H4 (cell line): ENCODE measurements at places on chromosomes 1 and 21. TPM values are rescaled to one million over a fixed set of nuclear protein-coding genes. Genes with fewer than 3 reads are reported as not detected.
A peak's percentile ranks its signal among the peaks of the same experiment; 100 is the strongest.

GRCh38 chr1:211603191-211603701, 24.3 kb upstream of the SLC30A1 start:
- peak; percentile 67 for DNase-seq

- no peak for DNase-seq
Measured at GRCh38 chr1:59107916-59108315, 189.0 kb upstream of the FGGY start.

GABRD gene
- total RNA-seq, result 2.1 TPM in 2 replicates

GRCh38 chr1:2137257-2138121, 57.1 kb downstream of the FAAP20 start:
- no peak for DNase-seq

C2CD4D gene
- total RNA-seq, result not detected in 2 replicates

DNA sequence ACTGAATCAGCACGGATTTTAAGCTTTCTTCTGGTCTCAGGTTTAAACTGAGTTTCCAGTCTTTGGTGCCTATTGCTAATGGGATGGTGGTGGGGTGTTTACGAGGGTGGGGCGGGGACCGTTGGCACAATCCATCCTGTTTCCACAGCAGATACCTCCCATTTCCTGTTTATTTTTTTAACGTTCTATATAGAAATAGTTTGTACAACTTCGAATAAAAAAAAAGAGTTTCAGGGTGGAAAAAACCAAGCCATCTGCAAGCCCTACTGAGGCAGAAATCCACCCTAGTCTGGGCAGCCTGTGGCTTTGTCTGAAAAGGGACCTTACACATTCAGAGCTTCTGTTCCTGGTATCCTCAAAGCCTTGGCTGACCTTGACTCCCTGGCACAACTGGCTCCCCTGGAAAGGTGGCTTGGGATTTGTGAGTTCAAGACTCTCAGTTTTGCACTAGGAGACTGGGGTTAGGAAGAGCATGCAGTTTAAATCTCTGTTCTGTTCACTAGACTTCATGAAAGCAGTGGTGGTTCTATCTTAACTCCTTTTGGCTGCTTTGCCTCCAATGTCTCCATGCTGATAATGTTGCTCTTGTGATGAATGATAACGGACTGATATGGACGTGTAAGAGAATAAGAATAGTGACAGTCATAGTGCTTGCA, 46.7 kb downstream of the VANGL2 start:
- no peak for DNase-seq

ENTREP3 gene
- 5.7 and 11.0 TPM in 2 replicates for total RNA-seq

DNA sequence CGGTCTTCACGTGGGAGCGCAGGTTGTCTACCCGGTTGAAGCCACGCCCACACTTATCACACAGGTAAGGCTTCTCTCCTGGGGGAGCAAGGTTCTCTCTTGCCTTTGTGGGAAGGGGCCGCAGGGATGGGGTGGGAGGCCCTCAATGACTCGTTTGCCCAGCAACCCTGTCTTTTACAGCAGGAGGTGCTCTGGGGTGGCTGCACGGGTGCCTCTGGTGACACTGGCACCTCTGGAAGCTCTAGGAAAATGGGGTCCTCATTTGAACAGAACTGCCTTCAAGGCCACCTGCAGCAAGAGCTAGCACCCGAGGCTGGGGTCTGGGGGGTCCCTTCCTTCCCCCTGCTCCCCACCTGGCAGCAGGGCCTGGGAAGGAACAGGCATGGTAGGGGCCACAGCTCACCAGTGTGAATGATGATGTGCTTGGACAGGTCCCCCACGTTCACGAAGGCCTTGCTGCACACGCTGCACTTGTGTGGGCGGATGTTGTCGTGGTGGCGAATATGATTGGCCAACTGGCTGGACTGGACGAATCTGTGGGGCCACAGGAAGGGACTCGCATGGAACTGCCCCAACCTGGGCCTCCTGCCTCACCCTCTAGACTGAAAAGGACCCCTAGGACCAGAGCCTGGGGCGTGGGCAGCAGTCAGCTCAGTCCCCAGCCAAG, 33.1 kb downstream of the ZBTB17 start:
- no peak for DNase-seq

DNA sequence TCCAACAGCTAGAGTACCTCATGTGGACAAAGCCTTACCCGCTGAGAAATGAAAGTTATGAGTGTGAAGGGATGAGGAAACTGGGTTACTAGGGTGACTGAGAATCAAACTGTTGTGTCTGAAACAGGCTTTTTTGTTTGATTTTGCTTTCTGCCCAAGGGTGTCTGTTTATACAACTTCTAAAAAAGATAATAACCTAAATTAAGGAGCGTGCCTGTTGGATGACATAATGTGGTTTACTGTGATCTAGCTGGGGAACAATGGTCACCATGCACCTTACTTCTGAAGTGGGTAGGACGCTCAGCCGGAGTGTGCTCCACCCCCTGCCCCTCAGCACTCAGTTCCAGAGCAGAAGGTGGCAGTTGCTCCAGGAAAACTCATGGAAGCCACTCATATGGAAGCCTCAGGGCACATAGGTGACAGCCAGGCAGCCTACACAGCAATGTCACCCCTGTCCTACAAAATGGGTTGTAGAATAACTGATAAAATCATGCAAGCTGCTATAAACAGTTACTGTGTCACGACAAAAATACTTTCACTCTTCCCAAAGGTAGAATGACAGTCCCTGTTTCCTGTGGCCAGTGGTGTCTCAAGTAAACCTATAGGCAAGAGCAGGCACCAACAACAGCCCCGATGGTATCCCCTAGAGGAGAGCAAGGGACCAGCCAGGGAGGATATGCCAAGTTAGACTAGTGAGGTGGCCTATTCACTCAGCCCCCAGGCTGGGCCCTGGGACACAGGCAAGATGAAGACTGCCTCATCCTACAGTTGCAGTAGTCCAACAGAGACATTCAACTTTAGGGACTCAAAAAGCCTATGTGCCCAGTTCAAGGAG, 29.3 kb downstream of the SIPA1L2 start:
- DNase-seq, result peak; percentile 69
